ENCODE measurements at places on chromosomes 4 and X. TPM values are rescaled to one million over a fixed set of nuclear protein-coding genes. Genes with fewer than 3 reads are reported as not detected.

Gene TACR3
- not detected for polyA plus RNA-seq

DNA sequence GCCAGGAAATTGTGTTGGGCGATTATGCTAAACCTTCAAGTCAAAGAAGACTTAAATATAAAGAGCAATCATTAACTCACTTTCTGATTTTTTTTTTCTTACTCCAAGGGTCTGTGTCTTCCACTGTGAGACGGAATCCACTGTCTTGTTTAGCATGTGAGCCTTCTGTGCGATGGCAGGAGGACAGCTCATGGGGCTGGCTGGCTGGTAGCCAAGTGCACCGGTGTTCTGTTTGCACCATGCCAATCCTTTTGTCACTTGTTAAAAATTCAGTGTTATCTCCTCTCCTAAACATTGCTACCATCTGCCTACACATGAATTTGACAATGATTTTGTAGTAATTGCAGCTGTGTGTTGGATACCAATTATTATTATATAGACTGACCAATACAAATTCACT lies 1056.3 kb upstream of the IGFBP7 start:
- DNase-seq = no peak

DNA sequence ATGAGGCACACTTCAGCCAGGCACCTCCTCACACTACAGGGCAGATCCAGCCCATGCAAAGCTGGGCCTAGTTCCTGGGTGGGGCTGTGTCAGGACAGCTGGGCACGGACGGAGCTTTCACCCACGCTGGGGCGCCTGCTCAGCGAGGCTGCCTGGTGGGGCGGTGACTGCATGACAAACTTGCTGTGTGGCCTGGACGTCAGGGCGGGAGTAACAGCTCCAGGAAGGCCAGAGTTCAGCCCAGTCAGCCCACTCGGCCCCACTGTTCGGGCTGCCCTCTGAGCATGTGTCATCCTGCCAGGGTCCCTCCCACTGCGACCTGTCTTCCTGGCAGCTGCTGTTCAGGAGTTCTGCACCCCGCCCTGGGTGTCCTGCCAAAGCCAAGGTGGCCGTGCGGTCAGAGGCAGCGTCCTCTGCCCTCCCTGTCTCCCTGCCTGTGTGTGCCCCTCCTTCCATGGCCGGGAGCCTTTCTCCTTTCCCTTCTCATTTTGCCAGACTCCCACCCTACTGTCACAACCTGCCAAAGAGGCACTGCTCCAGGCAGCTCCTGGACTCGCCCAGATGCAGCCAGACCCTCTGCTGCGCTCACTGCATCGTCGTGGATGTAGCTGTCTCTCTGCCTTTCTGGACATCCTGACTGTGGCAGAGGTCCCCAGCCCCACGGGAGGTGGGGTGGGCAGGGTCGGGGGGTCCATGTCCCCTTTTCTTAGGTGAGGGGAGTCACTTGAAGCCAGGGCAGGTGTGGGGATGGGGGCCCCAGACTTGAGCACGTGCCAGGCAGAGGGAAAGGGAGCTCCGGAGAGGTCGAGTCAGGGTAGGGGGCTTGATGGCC lies 33.0 kb upstream of the KIAA0232 start:
- DNase-seq = peak; percentile 88

DNA sequence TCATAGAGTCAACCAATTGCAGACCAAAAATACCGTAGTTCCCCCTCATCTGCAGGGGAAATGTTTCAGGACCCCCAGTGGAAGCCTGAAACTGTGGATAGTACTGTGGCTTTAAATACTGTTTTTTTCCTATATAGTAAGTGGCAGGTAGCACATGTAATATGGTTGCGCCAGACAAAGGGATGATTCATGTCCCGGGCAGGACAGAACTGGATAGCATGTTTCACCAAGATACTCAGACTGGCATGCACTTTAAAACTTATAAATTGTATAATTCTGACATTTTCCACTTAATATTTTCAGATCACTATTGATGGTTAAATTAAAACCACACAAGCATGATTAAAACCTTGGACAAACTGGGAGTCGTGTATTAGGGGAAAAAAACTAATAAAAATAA lies 276.3 kb upstream of the AGA start:
- no peak for DNase-seq

Gene ZNF182
- 5.0 TPM for polyA plus RNA-seq

DNA sequence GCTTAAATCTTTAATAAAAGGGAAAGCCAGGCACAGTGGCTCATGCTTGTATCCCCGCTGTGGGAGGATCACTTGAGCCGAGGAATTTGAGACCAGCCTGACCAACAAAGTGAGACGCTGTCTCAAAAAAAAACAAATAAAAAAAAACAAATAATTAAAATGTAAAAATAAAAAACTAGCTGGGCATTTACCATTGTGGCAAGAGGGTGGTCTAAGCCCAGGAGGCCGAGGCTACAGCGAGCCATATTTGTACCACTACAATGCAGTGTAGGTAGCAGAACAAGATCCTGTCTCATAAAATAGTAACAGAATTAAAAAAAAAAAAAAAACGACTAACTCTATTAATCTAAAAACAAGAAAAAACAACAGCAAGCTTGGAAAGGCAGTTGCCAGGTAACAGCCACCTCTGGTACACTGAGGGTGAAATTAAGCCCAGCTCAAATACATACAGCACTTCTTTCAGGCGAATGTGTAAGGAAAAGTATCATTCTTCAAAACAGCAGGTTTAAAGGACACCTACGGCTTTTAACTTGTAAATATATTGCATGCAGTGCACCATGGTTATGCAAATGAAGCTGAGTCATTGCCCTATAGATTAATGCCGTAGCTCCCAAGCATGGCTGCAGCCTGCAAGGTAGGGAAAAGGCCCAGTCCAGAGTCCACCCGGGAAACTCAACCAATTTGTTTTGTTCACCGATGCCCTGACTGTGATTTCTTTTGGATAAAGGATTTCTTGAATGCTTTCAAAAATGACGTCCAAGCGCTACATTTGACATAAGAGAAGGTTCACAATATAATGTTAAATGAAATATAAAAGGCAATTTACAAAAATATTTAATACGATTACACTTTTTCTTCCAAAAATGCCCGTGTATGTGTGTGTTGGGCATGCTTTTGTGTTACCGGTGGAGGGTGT lies 14.5 kb upstream of the TXLNG start:
- no peak for DNase-seq

Gene ACOT9
- polyA plus RNA-seq = 39.2 TPM

DNA sequence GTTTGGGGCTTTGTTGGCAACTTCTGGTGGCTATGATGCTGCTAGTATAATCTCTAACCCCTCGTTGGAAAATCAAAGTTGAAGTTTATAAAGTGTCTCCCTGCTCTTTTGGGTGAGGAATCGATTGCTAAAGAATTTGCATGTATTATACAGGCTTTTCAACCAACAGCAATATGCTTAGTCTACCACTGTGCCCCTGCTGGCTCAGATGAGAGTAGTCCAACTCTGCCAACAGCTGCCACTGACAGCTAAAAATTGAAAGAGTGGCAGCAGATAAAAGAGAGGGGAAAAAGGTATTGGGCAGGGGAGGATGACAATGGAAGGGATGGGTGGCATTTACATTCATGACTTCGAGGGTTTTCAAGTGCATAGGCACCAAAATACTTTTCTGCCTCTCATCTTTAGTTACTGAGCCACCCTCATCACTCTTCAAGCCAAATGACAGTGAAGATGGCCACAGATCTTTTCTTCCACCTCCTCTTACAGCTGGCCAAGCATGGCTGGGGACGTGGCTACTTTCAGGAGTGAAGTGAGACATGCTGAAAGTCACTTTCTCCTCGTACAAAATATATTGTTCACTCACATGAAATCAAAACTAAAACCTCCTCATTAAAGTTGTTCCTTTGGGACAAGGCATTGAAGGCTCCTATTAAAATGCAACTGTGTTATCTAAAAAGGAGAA lies 2.7 kb upstream of the GRIA3 start:
- no peak for DNase-seq

- DNase-seq = no peak
These were observed 28.9 kb upstream of the WDR17 start for GRCh38 chr4:176036585-176037205.

- no peak for DNase-seq
These were observed 42.0 kb downstream of the REELD1 start for GRCh38 chr4:146256328-146256727.

- DNase-seq = no peak
These were observed 67.7 kb upstream of the STARD8 start for GRCh38 chrX:68579810-68580209.

Gene WDR17
- 1.3 TPM for polyA plus RNA-seq

DNA sequence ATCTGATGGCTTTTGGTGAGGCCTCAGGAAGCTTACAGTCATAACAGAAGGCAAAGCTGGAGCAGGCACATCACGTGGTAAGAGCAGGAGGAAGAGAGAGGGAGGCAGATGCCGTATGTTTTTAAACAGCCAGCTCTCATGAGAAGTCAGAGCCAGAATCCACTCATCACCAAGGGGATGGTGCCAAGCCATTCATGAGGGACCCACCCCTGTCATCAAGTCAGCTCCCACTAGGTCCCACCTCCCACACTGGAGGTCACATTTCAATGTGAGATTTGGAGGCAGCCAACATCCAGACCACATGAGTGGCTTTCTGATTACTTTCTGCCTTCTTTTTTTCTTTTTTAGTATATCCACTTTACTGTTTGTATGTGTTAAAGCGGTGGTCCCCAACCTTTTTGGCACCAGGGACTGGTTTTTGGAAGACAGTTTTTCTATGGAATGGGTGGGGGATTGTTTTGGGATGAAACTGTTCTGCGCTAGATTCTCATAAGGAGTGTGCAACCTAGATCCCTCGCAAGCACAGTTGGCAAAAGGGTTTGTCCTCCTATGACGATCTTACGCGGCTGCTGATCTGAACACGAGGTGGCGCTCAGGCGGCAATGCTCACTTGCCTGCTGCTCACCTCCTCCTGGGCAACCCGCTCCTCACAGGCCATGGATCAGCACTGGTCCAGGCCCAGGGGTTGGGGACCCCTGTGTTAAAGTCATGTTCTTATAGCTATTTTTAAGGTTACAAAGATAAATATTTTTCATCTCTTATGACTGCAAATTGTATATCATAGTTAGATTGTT lies 61.7 kb downstream of the SLIT2 start:
- DNase-seq = no peak

- DNase-seq = no peak
These were observed 346.7 kb downstream of the PDHA2 start for GRCh38 chr4:96186593-96186992.

GRCh38 chrX:8971116-8971515 lies 62.8 kb downstream of the FAM9B start:
- DNase-seq = no peak

- DNase-seq = no peak
These were observed 695.7 kb upstream of the GALNTL6 start for GRCh38 chr4:171117457-171117856.

DNA sequence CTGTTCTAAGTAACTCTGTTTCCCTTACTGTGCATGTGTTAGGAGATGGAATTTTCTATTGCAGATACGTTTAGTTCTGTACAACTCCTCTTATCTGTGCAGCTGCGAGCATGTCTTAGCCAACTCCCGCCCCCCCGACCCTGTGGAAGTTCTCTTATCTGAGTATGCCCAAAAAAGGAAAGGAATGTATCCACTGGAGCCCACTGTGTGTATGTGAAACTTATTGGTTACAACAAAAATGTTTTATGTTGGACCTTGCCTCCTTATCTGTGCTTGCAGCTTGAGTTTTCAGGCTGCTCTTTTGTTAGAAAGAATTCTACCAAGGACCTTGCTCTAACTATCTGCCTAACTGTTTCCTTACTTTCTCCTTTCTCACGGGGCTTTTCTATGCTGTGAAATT lies 24.2 kb upstream of the DCAF8L2 start:
- no peak for DNase-seq

DNA sequence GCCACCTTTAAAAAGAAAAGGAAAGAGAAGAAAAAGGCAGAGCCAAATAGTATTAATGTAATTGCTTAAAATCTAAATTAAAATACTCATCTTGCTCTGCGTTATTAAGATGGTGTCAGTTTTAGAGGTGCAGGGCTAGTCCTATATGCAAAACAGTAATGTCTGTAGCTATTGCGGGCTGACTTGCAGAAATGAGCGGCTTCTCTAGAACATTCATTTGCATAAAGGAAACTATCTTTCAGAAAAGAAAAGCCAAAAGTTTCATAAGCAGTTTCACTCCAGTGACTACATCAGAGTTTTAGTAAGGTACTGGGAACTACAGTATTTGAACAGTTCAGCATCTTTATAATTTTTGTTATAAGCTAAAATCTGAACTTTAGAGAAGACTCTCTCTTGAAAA lies 6.0 kb downstream of the SMAD1 start:
- no peak for DNase-seq

- peak; percentile 77 for DNase-seq
These were observed 49.6 kb downstream of the LAMP2 start for GRCh38 chrX:120419463-120419862.

DNA sequence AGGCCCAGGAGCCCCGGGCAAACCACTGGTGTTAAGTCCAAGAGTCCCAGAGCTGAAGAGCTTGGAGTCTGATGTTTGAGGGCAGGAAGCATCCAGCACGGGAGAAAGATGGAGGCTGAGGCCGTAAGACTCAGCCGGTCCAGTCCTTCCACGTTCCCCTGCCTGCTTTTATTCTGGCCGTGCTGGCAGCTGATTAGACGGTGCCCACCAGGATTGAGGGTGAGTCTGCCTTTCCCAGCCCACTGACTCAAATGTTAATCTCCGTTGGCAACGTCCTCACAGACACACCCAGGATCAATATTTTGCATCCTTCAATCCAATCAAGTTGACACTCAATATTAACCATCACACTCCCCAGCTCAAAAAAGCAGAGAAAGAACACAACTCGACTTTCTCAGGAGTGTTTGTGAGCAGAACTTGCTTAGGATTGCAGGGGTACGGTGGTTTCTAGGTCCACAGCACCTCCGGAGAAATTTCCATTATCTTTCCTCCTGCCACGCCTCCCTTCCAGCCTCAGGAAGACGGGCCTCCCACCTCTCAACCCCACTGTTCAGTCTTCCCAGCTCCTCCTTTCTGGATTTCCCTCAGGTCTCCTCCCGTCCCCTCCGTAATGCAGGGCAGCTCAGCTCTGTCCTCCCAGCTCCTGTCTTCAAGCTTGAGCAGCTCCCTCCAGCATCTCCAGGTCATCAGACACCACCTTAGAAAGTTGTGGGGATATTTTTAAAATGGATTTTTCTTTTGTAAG lies 13.3 kb upstream of the TMEM271 start:
- no peak for DNase-seq

GRCh38 chr4:110680265-110680664 lies 57.4 kb upstream of the PITX2 start:
- DNase-seq = no peak

DNA sequence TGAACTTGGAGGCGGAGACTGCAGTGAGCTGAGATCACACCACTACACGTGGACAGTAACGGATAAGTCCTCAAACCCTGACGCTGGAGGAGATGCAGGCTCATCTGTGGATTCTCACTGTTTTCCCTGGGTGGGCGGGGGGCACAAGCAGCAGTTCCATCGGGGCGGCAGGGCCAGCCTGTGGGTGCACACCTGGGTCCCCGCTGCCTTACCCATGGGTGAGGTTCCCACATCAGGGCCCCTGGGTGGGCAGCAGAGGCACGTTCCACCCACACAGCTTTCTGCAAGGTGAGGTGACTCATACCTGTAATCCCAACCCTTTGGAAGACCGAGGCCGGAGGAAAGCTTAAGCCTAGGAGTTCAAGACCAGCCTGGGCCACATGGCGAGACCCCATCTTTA lies 56.6 kb upstream of the MXD4 start:
- DNase-seq = peak; percentile 42

GRCh38 chrX:123753656-123754350 lies 21.0 kb upstream of the THOC2 start:
- no peak for DNase-seq

Measured in spleen (tissue), 13 donors.